Stimulated activated CD4-positive, alpha-beta T cell treated with anti-CD3 and anti-CD28 coated beads, Interleukin-12 subunit alpha, Interleukin-12 subunit beta, amount 100 ng/mL, for 4 hours (primary cell): ENCODE measurements at places on chromosomes 2 and 18.

- no peak for DNase-seq
Measured at GRCh38 chr2:218721934-218722333, 11.3 kb downstream of the TTLL4 start.

GRCh38 chr2:16179701-16180416, 239.5 kb downstream of the MYCN start:
- no peak for DNase-seq

GRCh38 chr2:7915302-7916091, 766.4 kb upstream of the ID2 start:
- DNase-seq: no peak

GRCh38 chr2:45211636-45212035, 202.4 kb upstream of the SIX2 start:
- DNase-seq: no peak

GRCh38 chr18:400456-400855, 100.0 kb downstream of the COLEC12 start:
- no peak for DNase-seq

DNA sequence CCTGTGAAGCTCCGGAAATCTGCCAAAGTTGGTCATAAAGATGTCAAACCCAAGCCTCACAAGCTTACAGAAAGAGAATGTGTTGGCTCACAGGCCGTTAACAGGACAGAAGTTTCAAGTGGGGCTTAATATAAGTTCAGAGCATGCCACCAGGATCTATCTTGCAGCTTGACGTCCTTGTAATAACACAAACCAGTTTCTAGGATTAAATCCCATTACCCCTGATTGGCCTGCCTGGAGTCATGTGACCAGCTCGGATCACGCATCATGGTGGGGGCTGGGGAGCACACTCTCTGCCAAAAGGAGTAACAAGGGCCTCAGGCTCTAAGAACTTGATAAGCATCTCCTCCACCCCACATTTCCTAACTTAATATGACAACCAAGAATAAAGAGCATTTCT, 38.9 kb upstream of the SCG2 start:
- DNase-seq: no peak

DNA sequence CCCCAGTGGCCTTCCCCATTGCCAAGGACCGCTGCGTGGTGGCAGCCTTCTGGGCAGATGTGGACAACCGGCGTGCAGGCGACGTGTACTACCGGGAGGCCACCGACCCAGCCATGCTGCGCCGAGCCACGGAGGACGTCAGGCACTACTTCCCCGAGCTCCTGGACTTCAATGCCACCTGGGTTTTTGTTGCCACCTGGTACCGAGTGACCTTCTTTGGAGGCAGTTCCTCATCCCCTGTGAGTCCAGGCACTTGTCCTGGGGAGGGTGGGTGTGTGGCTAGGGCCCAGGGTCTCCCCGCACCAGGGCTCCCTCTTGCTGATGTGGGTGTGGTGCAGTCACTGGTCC, 31.9 kb downstream of the SNED1 start:
- DNase-seq: no peak

DNA sequence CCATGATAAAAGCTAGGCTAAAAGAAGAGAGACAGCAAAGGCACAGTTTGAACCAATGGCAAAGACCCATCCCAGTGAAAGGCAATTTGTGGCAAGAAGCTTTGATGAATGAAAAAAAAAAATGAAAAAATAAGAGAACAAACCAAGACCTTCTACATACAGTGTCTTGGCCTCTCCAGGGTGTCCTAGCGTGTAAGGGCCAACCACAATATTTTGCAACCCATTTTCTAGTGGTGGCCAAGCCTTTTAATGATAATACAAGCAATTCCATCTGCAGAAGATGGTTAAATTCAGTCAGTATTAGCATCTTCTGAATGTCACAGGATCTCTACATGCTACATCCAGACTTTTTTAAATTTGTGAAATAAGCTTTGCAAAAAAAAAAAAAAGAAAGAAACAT, 270.4 kb downstream of the LRATD1 start:
- no peak for DNase-seq

- DNase-seq: no peak
Measured at GRCh38 chr2:58702302-58702885, 461.3 kb upstream of the FANCL start.

DNA sequence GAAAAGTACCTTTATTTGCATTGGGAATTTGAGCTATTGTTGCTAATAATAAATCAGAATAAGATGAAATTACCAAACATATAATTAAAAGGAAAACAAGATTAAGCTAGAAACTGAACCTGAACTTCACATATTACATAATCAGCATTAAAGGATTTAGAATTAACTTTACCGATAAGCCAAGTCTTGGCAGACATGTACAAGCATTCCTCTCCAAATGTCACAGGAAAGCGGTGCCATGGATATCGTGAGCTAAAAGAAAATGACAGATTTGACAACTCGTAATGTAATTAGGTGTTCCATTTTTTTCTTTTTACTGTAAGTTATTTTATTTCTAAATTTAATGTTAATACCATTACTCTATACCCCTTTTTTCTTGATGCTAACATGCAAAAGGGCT, 55.1 kb upstream of the CD302 start:
- DNase-seq: no peak

DNA sequence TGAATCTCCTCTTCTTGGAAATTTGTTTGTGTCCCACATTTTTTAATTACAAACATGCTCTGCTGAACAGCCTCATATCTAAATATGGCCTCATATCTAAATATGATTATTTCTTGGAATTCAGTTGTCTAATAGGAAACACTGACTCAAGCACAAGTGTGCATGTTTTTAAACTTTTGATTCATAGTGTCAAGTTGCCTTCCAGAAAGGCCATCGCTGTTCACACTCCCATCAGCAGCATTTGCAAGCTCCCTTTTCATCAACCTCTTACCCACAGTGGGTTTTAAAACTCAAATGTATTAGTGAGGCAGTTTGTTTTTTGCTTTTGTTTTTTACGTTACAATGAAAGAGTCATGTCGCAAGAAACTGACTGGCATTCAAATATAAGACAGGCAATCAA, 65.2 kb upstream of the SMAD2 start:
- DNase-seq: no peak

GRCh38 chr2:62923881-62924280, 126.7 kb upstream of the OTX1 start:
- DNase-seq: no peak

- no peak for DNase-seq
Measured at GRCh38 chr2:38712871-38713270, 38.3 kb downstream of the SRSF7 start.

DNA sequence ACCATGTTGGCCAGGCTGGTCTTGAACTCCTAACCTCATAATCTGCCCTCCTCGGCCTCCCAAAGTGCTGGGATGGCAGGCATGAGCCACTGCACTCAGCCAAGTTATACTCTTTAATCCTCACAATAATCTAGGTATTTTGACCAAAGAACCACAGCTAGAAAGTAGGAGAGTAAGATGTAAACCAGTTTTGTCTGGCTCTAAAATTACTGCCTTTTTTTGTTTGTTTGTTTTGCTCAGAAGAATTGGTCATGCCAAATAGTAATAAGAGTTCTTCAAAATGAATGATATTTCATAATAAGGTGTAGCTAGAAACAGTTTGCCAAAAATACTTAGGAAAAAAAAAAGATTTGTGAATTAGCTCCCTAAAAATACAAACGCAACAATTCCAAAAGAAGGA, 36.7 kb downstream of the SCN2A start:
- DNase-seq: no peak

GRCh38 chr2:54557211-54557600, 101.1 kb downstream of the SPTBN1 start:
- no peak for DNase-seq

- peak; percentile 61 for DNase-seq
Measured at GRCh38 chr2:223941579-223942277, 3.4 kb downstream of the WDFY1 start.

DNA sequence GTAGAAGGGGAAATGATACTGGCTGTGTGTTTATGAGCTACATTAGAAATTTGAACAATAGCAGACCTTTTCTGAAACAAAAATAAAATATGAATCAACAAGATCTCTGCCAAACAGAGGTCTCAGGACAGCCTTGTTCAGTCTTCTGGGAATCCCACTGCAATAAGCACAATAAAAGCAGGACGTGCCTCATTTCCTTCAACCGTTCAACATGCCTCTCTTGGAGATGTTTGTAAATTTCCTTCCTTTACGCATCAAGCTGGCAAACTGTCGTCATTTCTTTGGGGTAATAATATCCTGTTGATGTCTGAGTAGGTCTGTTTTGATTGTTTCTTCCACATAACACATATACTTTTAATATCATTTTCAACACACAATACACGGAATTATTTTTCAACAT, 77.2 kb downstream of the TCF4 start:
- no peak for DNase-seq

DNA sequence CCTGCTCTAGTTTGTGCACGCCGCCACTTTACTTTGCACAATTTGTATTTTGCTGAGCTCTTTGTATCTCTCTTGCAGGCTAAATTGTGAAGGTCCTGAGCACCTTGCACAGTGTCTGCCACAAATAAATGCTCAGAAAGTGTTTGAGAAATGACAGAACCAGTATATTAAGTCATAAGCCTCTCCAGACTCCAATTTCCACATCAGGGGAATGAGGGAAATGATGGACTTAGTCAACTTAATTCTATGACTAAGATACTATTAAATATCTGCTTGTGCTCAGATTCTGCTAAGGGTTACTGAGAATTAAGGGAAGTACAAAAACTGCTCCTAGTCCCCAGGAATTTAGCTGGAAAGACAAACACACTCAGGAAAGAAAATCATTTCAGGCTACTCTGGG, 239.1 kb upstream of the SLC14A2 start:
- no peak for DNase-seq

GRCh38 chr2:215724146-215724545, 288.3 kb upstream of the FN1 start:
- DNase-seq: no peak

DNA sequence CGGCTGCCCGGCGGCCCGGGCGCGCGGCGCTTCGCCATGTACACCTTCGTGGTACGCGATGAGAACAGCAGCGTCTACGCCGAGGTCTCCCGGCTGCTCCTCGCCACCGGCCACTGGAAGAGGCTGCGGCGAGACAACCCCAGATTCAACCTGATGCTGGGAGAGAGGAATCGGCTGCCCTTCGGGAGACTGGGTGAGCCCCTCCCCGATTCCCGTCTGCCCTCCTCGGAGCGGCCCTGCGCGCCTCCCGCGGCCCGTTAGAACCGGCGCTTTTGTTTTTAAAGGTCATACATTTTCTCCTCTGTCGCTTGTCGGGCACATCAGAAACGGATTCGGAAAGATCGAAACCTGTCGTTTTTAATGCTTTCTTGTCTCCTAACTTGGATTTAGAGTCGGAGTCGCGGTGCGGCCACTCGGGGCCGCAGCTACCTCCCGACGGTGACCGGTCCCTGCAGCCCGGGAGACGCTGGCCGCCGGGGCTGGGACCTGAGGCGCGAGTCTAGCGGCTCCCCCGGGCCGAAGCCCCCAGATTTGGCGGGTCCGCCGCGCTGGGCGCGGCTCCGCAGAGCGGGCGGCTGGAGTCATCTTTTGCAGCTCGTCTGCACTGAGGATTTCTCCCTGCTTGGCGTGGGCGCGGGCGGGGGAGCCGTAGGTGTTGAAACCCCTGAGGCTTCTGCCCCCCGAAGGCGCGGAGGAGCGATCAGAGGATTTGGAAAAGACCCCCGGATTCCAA, 519 bp downstream of the TTL start:
- peak; percentile 26 for DNase-seq

- DNase-seq: no peak
Measured at GRCh38 chr18:3323900-3324299, 62.0 kb downstream of the MYL12B start.

DNA sequence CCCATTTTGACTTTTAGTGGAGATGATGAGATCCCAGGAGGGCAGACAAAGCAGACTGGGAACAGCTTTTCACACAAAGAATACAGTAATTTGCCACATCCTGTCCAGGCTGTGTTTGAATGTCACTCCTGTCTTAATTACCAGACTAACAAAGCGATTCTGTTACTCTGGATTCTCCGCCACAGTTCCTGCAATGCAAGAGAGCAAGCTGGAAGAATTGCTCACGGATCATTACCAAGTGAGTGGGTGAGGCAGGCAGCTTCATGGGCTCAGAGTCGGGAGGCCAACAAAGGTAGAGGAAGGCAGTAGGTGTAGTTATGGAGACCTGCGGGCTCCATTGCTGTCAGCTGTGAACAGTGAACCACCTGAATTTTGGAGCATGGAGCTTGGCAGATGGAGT, 250.5 kb upstream of the ATP5MC3 start:
- no peak for DNase-seq

DNA sequence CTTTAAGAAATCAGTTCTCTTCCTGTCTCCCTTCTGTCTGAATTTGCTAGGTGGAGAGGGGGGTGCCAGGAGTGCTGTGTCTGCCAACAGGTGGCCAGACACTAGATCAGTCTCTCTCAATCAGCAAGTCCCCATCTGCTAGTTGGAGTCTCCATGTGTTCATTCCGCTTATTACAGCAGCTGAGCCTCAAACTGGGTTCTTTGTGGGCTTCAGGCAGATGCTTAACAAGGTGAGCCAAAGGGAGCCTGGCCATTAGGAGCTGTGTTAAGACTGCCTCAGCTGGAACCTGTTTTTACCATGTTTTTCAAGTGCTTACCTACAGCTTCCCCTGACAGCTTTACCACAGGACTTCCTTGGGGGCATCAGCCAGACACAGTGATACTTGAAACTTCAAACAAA, 401.9 kb downstream of the LRP1B start:
- no peak for DNase-seq

GRCh38 chr2:99651930-99652670, 162.3 kb upstream of the REV1 start:
- no peak for DNase-seq

GRCh38 chr2:100320547-100321178, 1.6 kb downstream of the LONRF2 start:
- no peak for DNase-seq

GRCh38 chr2:211237586-211238275, 681.3 kb downstream of the CPS1 start:
- no peak for DNase-seq

- no peak for DNase-seq
Measured at GRCh38 chr2:75586971-75587370, 26.2 kb upstream of the EVA1A start.

GRCh38 chr2:136178941-136179601, 61.1 kb upstream of the CXCR4 start:
- no peak for DNase-seq

- no peak for DNase-seq
Measured at GRCh38 chr2:207891086-207891844, 121.6 kb upstream of the FZD5 start.
